DMS79 (cell line): ENCODE measurements at places on chromosomes 1 and 21.
A peak's percentile ranks its signal among the peaks of the same experiment; 100 is the strongest.

- DNase-seq, result no peak
These were observed 152.0 kb upstream of the ZRANB2 start for GRCh38 chr1:71232786-71233185.

DNA sequence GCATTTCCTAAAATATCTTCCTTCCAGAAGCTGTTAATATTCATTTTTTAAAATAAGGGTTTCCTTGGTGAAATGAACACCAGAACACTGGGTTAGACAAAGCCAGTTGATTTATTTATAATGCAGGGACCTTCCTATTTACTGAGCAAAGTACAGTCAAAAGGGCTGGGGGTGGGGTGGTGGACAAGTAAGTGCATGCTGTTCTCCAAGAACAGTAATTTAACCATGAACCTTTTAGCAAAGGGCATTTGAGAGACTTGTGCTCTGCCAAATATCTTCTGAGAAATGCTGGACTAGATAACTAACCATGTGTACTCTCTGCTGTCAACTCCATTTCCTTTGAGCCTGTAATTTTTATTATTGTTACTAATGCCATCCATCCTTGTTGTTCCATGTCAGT lies 100.2 kb downstream of the OMA1 start:
- no peak for DNase-seq

DNA sequence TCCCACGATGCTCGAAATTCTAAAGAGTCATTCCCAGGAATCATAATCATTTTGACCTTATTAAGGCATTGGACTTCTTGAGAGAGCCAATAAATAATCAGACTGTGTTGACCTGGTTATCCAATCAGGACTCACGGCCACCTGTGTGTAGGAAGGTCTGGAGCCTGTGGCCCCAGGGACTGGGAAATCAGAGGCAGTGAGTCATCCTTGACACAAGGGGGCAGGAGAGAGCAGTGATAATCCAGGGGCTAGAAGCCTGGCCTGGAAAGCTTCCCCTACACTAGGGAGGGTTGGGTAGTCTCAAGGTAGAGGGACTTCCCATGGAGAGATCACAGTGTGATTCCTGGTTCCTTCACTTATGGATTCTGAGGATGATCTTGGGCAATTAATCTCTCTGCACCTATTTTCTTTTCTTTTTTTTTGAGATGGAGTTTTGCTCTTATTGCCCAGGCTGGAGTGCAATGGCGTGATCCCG lies 4.7 kb downstream of the MR1 start:
- peak; percentile 6 for DNase-seq

DNA sequence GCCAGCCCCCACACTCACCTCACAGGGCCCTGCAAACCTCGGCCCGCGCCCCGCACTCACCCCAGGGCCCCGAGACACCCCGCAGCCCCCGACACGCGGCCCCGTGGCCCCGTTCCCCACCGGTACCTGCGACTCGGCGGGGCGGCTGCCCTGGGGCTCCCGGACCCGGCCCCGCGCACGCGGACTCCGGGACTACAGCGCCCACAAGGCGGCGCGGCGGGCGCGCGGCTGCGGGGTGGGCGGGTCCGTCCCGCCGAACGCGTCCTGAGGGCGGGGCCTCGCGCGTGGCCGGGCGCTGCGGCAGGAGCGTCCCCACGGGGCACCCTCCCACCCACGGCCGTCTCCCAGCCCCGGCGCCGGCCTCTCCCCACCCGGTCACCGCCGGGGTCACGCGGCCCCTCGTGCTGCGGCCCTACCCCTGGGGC lies at the start of gene SLC19A1:
Gene SLC19A1, minus strand, starts transcription at position 199 of the 425 bp plus-strand sequence. CDS start 4,481 bp downstream, outside the sequence.
- no peak for DNase-seq

DNA sequence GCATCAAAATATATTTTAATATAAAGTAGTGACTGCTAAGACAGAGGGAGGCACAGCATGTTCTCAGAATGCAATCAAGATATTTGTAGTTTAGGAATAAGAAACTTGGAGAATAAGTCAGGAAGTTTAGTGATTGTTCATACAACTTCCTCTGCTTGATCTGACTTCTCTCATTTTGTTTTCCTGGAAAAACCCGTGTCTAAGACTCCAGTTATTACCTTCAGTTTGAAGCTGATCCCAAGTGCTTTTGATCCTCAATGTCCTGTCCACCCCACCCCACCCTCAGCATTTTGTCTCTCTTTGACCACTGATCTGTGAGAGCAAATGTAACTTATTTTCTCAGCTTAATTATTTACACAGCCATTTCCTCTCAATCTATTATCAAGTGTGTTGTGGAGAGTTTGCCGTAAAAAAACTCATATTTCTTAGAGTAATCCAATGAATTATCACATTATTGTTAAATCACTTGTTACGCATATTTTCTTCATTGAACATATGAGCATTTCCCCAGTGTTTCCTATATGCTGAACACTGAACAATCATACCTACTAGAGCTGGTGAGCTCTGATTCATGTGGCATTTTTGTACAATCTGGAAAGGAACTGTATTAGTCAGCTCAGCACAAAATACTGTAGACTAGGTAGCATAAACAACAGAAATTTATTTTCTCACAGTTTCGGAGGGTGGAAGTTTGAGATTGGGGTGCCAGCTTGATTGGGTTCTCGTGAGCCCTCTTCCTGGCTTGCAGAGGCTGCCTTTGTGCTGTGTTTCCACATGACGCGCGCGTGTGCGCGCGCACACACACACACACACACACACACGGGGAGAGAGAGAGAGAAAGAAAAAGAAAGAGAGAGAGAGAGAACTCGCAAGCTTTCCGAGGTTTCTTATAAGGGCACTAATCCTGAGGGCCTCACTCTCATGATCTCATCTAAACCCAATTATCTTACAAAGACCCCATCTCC lies 65.5 kb upstream of the DPYD start:
- DNase-seq, result no peak

- DNase-seq, result no peak
These were observed 237.4 kb upstream of the RAB4A start for GRCh38 chr1:229033480-229033879.

GRCh38 chr1:67632811-67633655 lies 52.0 kb upstream of the GADD45A start:
- DNase-seq, result no peak

- no peak for DNase-seq
These were observed 2.5 kb downstream of the PRDX6 start for GRCh38 chr1:173479649-173480048.

DNA sequence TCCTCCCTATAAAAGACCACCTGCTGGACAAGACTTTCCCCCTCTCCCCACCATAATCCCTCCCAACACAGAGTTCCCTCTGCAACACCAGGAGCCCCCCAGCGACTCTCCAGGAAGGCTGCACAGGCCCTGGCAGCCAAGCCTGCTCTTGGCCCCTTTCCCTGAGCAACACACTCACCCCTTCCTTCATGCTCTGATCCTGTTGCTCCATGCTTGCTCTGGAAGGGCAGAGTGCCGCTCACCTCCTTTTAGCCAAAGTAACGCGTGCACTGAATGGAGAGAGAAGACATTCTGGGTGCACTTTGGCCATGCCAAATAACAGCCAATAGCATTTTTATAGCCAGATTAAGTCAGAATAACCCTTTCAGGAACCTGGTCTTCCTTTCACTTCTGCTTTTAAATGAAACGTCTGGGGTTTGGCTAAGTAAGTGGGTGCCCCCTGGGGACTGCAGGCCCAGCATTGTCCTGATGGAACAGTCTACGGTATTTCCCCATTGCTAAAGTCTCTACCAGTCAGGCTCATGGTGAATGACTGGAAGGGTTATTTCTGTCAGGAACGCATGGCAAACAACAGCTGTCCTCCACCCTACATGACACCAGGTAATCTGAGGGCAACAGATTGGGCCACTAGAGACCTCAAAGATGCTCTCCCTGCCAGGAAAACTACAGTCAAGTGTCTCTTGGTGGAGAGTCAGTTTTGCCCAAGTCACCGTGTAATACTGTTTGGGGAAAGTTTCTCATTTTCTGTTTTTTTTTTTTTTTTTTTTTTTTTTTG lies at the start of gene SLC2A5:
Gene SLC2A5, minus strand, starts transcription at position 310 of the 775 bp plus-strand sequence. Its CDS starts 99 bp downstream, at position 211.
- DNase-seq, result peak; percentile 73

DNA sequence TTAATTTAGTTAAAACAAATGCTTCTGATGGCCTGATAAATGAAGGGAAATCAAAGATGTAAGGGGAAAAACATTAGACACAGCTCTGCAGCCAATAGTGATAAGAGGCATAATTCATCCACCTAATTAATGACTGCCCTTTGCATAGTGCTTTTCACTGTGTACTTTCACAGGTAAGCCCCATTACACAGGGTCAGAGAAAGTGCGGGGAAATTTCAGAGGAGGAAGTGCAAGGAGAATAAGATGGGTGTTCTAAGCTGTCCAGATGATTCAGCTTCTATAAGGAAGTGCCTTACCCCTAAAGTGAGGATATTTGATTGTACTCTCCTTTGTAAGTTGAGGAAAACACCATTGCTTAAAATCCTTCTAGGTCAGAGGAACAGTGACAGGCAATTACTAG lies 88.0 kb downstream of the NR5A2 start:
- DNase-seq, result no peak

GRCh38 chr1:156129687-156130577 lies 15.4 kb downstream of the LMNA start:
- peak; percentile 67 for DNase-seq

DNA sequence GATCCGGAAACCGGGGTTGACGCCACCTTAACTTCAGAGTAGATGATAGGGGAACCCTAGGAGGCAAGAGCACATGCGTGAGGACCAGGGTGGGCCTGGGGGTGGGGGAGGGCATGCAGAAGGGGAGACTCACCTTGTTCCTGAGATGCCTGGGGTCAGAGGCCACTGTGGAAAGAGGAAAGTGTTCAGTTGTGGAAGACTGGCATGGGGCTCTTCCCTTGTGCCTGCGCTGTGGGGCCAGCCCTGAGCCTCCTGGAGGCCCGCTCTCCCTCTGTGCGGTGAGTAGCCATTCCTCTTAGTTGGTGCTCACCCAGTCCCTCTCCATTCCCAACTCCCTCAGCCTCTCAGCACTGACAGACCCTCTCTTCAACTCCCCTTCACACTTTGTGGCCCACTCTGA lies 36.6 kb downstream of the FCRL5 start:
- no peak for DNase-seq

DNA sequence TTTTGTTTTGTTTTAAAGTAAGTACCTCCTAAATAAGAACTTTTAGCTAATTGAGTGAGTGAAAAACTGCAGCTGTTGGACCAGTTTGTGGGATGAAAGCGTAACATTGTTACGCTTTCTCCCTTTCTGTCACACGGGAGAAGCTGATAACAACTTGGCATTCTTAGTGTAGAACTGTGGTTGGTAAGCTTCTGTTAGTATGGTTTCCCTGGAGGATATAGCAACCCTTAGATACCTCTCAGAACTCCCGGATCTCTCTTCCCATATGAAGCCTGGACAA lies 98.2 kb downstream of the CACHD1 start:
- no peak for DNase-seq

- DNase-seq, result peak; percentile 76
These were observed 254.4 kb downstream of the FAF1 start for GRCh38 chr1:50705699-50706098.

- DNase-seq, result no peak
These were observed 36.6 kb upstream of the SSX2IP start for GRCh38 chr1:84726593-84727499.

GRCh38 chr1:7922301-7922700 lies 18.3 kb downstream of the TNFRSF9 start:
- DNase-seq, result no peak

GRCh38 chr1:101898137-101898536 lies 98.6 kb downstream of the OLFM3 start:
- DNase-seq, result no peak

DNA sequence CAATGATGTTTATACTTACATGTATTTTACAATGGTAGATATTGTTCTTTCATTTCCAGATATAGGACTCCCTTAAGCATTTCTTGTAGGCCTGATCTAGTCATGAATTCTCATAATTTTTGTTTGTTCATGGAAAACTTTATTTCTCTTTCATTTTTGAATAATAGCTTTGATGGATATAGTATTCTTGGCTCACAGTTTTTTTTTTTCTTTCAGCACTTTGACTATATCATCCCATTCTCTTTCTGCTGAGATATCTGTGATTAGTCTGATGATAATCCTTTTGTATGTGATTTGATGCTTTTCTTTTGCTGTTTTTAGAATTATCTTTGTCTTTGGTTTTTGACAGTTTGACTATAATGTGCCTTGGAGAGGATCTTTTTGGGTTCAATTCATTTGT lies 24.1 kb upstream of the CHODL start:
- DNase-seq, result no peak
